Eye (tissue), 1 donor: ENCODE measurements at places on chromosomes 1 and 21.
A peak's percentile ranks its signal among the peaks of the same experiment; 100 is the strongest.

- no peak for DNase-seq
Observed at GRCh38 chr1:212178851-212179250, 106.4 kb upstream of the PPP2R5A start.

- peak; percentile 68 for DNase-seq
Observed at GRCh38 chr1:165355977-165356811, at the start of gene LMX1A. Gene LMX1A (minus strand): TSS chr1:165356715. CDS start chr1:165355559, 1,156 bp downstream.

GRCh38 chr1:66413136-66413837, 120.7 kb upstream of the SGIP1 start:
- no peak for DNase-seq

DNA sequence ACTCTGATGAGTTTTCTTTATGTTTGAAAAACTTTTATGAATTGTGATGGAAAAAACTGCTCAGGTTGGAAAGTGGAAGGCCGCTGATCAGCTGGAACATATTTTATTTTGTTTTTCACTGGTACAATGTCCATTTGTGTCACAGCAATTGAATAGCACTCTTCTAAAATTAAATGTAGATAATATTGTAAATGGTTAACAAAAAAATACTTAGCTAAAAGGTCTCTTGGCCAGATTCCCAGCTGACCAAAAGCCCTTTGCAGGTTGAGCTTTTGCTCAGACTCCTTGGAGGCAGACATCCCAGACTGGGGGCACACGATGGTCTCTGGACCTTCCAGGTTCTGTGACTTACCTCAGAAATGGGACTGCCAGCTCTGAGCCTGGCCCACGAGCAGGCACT, 26.3 kb downstream of the SAMD13 start:
- DNase-seq, result no peak

GRCh38 chr1:59685666-59686065, 129.1 kb upstream of the HOOK1 start:
- no peak for DNase-seq

DNA sequence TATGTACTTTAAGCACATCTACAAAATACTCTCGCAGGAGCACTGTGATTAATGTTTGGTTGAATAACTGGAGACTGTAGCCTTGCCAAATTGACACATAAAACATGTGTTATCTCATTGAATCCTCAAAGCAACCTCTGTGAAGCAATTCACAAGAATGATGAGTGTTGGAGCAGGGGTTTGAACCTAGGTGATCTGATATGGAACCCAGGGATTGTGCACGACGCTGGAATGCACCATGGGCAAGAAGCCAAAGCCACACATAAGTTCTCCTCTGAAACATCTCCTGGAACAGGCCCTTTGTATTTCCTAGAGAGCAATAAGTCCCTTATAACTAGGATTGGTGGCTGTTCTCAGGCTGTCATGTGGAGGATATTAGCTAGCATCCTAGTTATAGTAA, 124.6 kb upstream of the IVNS1ABP start:
- DNase-seq, result peak; percentile 30

DNA sequence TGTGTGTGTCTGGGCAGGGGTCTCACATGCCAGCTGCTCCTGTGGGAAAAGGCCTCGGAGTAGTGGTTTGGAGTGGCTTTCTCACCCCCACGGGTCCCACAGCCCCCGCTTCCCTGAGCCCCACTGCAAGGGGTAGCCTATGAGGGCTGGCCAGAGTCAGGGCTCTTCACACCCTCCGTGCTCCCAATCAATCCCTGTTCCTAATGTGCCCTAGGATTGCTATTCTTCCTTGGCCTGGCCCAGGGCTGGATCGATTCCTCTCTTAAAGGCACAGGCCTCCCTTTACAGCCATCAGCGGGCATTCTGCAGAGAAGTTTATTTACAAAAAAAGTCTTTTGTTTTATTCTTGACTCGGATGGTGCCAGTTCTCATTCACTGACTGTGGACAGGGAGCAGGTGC, 19.3 kb upstream of the ACTL8 start:
- DNase-seq, result peak; percentile 51

GRCh38 chr1:180550241-180550640, 8.5 kb upstream of the OVAAL start:
- DNase-seq, result no peak

DNA sequence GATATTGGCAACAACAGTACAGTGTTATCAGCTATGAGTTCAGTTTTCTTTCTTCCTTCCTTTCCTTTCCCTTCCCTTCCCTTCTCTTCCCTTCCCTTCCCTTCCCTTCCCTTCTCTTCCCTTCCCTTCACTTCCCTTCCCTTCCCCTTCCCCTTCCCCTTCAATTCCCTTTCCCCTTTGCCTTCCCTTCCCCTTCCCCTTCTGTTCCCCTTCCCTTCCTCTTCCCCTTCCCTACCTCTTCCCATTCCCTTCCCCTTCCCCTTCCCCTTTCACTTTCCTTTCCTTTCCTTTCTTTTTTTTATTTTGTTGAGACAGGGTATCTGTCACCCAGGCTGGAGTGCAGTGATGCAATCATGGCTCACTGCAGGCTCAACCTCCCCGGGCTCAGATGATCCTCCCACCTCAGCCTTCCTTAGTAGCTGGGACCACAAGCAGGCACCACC, 72.3 kb upstream of the CAPZB start:
- no peak for DNase-seq

DNA sequence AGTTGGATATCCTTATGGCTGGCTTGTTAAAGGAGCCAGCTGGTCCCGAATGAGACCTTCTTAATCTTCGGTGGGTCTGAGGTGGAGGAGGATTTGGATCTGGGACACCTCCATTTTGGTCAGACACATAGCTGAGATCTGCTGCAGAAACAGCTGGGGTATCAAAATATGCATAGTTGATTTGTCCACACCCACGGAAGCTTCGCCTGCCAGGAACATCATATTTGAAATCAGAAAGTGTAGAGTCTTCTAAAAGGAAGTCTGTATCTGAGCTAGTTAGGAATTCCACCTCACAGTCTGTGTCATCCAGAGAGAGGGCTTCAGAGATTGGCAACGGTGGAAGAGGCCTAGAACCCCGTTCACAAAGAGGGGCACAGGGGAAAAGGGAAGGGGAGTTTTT, 12.3 kb downstream of the ERRFI1 start:
- DNase-seq, result no peak

GRCh38 chr21:35421221-35421620, 372.1 kb upstream of the RUNX1 start:
- DNase-seq, result no peak

- DNase-seq, result no peak
Observed at GRCh38 chr1:198520524-198521254, 19.8 kb downstream of the ATP6V1G3 start.

GRCh38 chr1:21324368-21325141, 34.3 kb upstream of the ECE1 start:
- peak; percentile 76 for DNase-seq

DNA sequence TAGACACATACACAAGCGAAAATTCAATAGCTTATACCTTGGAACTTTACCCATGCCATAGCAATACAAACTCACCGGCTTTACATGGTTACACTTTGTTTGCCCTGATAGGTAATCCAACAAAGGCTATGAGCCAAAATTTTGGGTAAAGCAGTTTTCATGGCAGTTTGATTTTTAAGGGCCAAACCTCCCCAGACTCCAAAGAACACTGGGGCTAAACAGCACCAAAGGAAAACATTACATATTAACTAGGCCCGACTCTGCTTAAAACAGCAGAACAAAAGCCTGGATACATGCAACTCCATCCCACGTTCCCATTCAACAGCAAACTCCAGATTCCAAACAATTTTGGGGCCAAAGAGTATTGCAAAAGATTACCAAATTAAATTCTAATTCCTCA, 4.4 kb upstream of the TMEM125 start:
- no peak for DNase-seq

DNA sequence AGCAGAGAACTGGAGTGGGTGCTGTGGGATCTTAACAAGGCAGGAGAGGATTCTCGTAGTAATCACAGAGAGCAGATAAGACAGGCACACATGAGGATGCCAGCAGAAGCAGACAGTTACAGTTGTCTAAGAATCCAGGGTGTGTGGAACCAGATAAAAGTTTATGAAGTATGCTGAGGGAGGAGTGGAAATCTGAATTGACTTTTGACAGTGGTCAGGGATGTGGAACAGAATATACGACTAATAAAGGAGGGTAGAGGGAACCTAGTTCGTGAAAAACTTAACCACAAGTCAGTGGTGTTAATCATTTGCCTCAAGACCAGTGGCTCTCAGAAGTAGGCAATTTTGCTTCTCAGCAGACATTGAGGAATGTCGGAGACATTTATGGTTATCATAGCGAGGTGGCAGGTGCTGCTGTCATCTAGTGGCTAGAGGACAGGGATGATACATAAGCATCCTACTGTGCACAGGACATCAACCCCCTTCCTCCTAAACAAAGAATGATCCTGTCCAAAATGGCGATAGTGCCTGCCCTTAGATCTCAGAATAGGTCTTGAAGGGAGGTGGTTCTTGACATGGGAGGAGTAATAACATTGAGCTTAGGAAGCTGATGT, 3.0 kb downstream of the LRRC8D start:
- DNase-seq, result no peak

GRCh38 chr1:28154078-28154594, 22.4 kb downstream of the PTAFR start:
- DNase-seq, result no peak

DNA sequence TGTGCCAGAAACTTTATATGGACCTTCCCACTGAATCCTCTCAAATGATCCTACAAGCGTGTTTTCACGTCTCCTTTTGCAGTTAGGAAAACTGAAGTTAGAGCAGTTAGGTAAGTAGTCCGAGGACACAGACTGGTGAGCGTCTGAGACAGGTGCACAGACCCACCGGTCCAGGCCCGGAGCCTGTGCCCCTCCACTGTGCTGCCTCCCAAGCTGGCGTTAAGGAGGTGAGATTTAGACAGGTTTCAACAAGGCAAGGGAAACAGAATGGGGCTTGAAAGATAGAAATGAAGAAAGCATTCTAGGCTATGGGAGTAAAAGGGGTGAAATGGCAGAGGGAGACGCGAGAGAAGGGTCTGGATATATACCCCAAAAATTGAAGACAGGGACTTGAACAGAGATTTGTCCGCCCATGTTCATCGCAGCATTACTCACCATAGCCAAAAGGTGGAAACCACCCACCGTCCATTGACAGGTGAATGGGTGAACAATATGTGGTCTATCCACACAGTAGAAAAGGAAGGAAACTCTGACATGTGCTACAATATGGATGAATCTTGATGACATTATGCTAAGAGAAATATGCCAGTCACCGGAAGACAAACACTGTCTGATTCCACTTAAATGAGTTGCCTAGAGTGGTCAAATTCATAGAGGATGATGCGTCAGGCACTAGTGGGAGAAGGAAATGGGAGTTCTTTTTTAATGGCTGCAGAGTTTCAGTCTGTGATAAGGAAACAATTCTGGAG, 15.7 kb upstream of the PKP1 start:
- no peak for DNase-seq

DNA sequence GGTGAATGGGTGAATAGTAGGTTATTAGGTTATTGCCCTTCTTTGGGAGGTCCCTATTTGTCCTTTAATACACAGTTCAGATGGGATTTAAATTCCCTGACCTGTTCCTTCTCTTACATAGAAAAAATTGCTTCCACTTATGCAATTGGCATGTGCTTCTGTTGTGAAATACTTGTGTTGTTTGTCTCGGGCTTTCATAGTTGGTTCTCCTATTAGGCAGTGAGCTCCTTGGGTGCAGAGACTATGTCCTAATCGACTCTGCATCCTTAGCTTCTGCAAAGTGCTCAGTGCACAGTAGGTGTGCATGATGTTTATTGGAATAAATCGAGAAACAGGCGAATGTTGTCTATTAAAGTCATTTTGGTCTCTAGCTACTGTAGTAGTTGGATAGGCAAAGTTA, 1.3 kb upstream of the PDE4B start:
- no peak for DNase-seq

DNA sequence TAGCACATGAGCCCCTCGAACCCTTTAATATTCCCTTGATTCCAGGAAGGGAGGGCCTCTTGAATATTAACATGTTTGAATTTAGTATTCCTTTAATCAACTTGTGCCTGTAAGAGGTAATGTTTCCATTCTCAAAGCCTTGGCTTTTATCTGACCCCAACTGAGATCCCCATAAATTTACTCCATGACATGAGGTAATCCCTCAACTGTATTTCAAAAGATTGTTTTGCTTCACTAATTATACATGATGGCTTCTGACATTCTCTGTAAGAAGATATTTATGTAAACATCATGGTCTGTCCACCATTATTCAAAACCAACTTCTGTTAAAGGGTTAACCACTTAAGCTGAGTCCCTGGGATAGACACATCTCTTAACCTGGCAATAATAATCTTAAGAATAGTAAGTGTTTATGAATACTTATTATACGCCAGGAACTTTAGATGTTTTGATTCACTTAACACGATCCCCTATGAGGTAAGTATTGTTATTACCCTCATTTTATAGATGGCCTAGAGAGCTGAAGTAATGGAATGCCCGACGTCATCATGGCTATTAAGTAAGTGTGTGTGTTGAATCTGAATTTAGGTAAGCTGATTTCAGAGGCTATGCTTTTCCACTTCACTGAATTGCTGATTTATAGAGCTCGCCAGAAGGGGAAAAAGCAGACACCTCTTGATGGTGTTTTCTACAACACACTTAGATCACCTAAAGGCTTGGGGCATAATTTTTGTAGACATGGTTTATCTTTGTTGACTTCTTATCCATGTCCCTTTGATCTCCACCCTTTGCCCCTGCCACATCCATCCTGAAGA, 11.1 kb downstream of the KRTAP19-1 start:
- DNase-seq, result no peak

GRCh38 chr1:116972674-116973030, 28.9 kb upstream of the CD101 start:
- DNase-seq, result peak; percentile 16

DNA sequence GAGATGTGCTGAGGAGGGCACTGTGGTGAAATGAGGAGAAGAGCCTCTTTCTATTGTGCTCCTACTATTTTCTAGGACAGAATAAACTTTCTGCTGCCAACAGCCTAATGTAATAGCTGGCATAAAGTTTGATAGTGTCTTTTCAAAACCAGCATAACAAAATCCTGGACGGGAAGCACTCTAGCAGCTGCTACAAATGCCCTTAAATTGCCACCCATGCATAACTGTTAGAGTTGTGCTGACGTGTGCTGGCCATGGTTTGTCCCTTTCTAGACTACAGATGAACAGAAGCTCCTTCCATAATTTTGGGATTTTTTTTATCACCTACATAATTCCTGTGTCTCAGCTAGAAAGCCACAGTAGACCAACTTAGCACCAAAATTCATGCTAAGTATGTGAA, 88.5 kb upstream of the DEPDC1 start:
- no peak for DNase-seq

GRCh38 chr1:187894349-187894748, 1065.6 kb downstream of the PLA2G4A start:
- DNase-seq, result no peak

GRCh38 chr1:147598621-147599361, 57.5 kb downstream of the BCL9 start:
- DNase-seq, result peak; percentile 81

DNA sequence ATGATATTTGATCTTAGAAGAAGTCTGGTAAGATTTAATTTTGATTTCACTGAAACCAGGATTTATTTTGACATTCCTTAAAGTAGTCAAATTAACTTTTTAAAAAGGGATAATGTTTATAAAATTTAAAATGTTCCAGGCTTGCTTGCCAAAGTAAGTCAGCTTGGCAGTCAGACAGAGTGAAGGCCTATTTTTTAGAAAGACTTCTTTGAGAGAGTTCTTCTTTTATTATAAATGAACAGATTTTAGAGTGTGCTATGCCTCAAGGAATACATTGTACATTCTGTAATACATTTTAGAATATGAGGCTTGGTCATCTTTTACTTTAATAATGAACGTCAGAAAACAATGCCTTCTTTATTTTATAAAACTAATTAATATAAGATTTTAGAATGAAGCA, 138.7 kb downstream of the DISP1 start:
- no peak for DNase-seq
